ENCODE measurements at places on chromosomes 4 and X.
A peak's percentile ranks its signal among the peaks of the same experiment; 100 is the strongest.

DNA sequence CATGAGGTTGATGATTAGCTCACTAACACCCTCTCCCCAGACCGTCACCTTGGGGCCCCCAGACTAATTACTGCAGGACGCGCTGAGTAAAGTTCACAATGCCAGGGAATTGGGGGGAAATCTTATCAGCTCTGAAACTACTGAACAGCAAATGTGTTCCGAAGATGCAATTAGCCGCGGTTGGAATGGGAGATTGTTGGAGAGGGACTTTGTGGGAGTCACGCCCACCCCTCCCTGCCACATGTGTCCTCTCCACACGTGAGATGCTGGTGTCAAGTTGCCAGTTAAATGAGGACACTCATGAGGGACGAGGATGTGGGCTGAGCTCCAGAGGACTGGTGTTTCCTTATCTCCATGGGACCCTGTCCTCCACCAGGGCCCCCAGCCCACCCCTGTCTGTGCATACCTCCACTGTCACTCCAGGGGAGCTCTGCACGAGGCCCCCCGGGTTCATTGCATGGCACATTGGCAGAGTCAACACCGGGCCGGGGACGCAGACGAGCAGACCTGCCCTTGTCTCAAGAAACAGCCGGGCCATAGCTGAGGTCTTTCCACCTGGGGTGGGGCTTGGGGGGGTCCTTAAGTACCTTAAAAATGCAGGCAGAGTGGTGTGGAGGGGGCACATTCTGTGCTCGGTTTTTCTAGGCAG, 175.4 kb upstream of the PSAPL1 start:
- DNase-seq, result no peak

GRCh38 chrX:76148041-76148665, 24.7 kb upstream of the PBDC1 start:
- DNase-seq, result no peak

DNA sequence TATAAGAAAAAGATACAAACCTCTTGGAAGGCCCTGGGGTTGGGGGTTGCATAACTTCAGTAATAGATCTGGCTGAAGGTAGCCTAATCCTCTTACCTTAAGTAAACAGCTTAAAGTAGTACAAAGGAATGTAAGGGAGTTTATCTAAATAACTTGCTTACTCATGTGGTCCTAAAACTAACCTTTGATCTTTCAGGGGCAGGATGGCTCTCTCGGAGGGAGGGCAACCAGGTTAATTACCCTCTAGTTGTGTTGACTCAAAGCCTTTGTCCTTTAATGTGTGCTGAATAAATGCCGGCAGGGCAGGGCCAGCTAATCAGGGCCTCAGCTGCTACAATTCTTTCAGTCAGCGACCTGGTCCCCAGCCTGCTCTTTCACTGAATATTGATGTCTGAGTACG, 822.0 kb upstream of the SLIT2 start:
- DNase-seq, result no peak

DNA sequence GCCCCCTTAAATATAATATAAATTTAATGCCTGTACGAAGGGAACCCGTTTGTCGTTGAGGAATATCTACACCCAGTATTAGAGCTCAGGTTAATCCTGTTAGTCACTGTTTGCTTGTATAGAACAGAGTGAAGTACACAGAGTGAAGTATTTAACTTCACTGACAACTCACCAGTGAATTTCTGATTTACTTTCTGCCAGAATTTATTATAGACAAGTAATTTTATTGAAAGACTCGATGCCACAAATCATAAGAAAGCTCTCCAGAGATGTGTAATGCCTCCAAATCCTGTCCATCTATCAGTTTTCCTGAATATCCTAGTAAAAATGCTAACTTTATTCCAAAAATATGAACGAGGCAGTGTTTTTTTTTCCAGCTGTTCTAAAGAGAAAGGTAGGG, 1.6 kb downstream of the GAB1 start:
- DNase-seq, result no peak

DNA sequence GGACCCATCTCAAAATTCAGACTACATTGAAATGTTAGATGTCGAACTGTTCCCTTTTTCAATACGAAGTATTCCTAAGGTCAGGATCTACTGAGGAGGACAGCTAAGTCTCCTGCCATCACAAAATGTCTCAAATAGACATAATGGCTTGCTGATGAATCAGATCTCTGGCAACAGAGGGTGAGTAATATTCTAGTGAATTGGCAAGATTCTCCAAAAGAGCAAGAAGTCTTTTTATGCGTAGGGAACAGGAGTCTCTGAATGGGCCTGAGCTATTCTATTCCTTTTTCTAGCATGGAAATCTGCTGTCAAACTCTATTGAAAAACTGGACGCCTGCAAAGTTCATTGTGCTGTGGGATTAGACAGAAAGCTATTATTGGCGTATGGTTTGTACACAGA, 145.4 kb downstream of the FNIP2 start:
- DNase-seq, result no peak

GRCh38 chrX:12308420-12308819, 170.1 kb downstream of the FRMPD4 start:
- DNase-seq, result no peak

DNA sequence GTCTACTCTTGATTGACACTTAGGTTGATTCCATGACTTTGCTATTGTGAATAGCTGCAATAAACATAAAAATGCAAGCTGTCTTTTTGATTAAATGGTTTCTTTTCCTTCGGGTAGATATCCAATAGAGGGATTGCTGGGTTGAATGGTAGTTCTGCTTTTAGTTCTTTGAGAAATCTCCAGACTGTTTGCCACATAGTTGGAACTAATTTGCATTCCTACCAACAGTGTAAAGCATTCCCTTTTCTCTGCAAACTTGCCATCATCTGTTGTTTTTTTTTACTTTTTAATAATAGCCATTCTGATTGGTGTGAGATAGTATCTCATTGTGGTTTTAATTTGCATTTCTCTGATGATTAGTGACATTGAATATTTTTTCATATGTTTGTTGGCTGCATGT, 122.2 kb upstream of the PRKG2 start:
- DNase-seq, result no peak

DNA sequence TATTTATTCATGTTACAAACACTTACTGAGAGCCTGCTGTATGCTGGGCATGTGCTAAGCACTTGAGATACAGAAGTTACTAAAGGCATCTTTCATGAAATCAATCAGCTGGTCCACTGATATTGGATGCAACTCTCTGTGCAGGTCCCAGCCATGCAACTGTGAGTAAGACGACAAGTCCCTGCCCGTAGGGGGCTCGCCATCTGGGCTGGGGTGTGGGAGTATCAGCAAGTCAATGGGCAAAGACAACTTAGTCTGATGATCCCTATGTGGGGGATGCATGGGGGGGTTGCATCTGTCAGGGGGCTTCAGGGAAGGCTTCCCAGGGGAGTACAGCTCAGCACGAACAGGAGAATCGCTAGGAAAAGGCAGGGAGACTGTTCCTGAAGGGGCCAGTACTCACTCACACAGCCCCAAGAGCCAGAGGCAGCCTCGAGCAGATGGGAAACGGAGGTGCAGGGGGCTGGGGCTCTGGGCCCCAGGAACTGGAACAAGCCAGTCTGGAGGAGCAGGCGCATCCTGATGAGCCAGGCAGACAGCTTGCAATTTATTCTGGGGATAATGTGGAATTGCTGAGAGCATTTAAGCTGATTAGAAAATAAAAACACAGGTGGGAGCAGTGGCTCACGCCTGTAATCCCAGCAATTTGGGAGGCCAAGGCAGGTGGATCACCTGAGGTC, 40.2 kb downstream of the CRMP1 start:
- no peak for DNase-seq

DNA sequence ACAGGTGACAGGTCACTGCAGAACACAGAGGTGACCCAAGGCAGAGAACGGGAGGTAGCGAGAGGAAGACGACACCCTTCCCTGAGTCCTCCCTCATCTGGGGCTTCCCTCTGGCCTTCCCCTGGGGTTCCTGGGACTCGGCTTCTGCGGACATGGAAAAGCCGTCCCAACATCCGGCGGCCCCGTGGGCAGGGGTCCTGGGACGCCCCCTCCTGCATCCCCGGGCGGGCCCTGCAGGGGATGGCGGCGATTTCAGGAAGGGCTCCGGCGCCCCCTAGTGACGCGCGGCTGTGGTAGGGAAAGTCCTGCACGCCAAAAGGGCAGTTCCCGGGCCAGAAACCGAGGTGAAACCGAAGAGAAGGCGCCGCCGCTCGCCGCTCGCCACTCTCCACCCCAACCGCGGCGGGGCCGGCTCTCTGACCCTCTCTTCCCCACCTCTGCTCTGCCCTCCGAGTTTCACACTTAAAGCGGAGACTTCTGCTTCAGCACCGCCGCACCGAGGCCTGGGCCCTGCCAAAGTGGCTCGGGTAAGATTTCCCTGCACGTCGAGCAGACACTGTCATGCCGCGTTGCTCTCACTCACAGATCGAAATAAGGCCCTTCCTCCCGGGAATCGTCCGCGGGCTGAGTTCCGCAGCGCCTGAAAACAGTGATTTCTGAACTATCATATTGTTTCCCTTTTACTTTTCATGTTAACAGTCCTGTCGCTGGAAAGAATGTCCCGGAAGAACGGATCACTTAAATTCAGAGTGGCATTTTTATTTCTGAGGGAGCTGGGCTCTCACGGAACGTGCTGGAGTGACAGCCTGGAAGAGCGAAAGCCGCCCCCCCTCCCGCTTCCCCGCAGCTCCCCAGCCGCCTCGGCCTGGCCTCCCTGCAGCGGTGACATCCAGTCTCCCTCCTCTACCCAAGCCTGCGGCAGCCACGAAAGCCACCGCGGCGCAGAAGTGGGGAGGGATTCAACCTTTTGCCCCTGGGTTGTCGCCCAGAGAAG, 110.6 kb downstream of the DCTD start:
- DNase-seq, result peak; percentile 86

DNA sequence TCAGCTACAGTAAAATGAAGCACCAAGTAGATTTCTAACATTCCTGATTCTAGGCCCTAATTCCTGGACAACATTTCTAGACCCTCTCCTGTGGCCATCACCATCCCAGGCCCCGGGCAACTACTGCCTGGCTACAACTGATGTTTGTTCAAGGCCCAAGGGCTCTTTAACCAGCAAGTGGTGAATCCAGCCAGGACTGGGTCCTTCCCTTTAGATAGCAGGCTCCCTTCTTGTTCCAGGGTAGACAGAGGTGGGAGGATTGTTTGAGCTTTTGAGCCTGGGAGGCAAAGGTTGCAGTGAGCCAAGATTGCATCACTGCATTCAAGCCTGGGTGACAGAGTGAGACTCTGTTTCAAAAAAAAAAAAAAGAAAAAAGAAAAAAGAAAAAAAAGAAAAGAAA, 12.7 kb upstream of the AADAT start:
- DNase-seq, result no peak

DNA sequence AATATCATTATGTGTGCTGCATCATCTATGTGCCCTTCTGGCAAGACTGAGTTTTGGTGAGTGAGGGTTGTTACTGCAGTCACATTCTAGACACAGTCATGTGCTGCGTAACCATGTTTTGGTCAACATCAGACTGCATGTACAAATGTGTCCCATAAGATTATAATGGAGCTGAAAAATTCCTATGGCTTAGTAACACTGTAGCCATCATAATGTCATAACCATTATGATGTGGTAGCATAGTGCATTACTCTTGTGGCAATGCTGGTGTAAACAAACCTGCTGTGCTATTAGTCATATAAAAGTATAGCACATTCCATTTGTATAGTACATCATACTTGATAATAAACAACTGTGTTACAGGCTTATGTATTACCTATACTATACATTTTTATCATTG, 198.1 kb upstream of the NUDT6 start:
- no peak for DNase-seq

DNA sequence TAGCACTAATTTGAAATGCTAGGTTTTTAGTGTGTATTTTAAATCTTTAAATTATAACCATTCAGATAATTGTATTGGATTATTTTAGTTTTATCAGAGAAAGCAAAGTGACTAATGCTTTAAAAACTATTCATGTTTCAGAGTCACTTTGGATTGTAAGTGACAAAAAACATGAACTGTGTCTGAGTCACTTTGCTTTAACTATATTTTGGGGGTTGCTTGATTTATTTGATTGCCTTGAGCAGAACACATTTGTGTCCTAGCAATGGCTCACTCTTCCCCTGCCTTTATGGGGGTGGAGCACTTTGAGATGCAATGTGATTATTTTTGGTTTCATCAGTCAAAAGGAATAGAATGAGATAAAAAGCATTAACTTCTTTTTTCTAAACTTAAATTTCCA, 188.4 kb upstream of the ARX start:
- DNase-seq, result no peak

DNA sequence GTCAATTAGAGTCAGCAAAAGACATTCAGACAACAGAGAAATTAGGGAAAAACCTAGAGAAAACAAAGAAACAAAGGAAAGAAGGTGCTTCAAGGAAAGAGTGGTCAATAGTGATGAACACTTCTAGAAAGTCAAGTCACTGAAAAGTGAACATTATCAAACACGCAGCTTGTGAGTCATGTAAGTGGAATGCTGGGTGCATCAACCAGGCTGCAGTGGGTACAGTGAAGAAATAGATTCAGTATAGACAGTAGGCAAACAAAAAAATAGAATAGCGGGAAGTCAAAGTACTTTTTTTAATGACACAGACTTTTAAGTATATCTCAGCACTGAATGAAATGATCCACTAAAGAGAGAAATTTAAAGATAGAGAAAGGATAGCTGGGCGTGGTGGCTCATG, 245.8 kb downstream of the ARHGAP24 start:
- DNase-seq, result no peak

- DNase-seq, result no peak
Observed at GRCh38 chr4:180655886-180656285, 1587.3 kb upstream of the TENM3 start.

- no peak for DNase-seq
Observed at GRCh38 chrX:139560221-139560620, 29.7 kb downstream of the F9 start.

GRCh38 chrX:24148535-24149350, 786 bp upstream of the ZFX start:
- DNase-seq, result no peak

- DNase-seq, result no peak
Observed at GRCh38 chrX:150573702-150574101, 5.3 kb downstream of the MTM1 start.

GRCh38 chrX:47217121-47217851, 1.2 kb upstream of the CDK16 start:
- DNase-seq, result peak; percentile 93

DNA sequence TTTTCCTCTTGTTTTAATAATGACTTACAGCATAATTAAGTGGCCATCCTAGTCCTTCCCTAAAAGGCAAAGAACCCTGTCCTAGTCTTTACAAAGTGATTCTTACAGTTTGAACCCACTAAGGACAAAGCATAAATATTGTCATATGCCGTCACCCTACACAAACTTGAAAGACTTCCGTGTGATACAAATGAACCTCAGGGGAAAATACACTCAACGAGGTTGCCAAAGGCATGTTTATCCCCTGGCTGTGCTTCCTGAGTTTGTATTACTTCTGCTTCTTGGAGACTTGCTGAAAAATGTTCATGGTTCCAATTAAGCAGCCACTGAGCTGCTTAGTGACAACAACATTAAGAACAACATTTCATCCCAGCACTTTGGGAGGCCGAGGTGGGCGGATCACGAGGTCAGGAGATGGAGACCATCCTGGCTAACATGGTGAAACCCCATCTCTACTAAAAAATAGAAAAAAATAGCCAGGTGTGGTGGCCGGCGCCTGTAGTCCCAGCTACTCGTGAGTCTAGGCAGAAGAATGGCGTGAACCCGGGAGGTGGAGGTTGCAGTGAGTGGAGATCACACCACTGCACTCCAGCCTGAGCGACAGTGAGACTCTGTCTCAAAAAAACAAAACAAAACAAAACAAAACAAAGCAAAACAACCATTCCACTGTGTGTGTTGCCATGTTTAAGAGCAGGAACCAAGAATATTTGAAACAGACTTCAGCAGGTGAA, 16.2 kb downstream of the RASSF6 start:
- DNase-seq, result no peak
